ENCODE measurements at places on chromosomes 5 and 9.
A peak's percentile ranks its signal among the peaks of the same experiment; 100 is the strongest.

DNA sequence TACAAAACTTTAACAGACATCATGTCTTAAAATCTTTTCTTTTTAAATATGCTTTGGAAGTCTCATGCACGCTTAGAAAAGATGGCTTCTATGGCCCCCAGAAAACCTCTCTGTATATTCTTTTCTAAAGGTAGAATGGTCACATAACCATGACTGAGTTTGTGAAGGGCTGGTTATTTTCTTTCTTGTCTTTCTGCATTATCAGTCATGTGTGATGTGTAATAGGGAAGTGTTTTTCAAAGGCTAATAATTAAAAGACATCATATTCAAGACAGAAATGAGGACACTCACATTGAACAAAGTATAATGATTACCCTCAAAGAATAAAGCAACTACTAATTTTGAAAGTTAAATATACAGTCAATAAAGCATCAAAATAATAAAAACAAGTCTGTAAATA is 253.4 kb downstream of the TRPM3 start:
- DNase-seq: no peak

GRCh38 chr9:74497748-74498620 is 849 bp downstream of the RORB start:
- no peak for DNase-seq

GRCh38 chr5:15499528-15500324 is at the start of gene FBXL7:
Gene FBXL7, plus strand, starts transcription at chr5:15500180.
- no peak for DNase-seq

DNA sequence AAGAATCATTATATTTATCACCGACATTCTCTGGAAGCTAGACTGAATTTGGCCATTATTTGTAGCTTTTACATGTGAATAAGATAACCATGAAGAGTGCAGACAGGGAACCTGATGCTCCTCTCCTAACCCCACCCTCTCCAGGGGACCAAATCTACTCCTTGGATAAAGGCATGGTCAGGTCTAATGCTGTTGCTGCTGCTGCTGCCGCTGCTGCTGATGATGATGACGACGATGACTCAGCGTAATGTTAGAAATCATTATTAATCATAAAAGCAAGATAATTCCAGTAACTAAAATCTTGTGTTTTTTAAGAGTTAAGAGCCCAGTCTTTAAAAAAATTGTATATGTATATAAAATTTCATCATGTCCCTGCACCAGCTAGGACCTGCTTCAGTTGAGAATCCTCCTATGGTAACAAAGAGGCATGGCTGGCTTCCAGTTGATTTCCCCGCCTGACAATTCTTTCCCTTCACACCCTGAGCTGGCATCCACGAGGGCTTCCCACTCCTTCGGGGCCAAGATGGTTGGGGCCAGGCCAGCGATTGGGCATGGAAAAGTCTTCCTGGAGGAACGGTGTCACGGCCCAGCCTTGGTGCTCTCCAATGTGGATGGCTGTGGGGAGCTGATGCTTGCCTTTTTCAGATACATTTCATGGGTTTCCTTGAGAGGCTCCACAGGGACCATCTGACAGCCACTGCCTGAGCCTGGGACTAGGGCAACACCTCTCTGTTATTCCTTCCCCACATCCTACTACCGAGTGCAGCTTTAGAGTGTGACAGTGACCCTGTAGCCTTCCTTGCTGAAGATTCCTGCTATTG is 400.0 kb downstream of the CTNND2 start:
- DNase-seq: no peak

GRCh38 chr5:39337252-39337915 is 26.9 kb downstream of the C9 start:
- DNase-seq: no peak

DNA sequence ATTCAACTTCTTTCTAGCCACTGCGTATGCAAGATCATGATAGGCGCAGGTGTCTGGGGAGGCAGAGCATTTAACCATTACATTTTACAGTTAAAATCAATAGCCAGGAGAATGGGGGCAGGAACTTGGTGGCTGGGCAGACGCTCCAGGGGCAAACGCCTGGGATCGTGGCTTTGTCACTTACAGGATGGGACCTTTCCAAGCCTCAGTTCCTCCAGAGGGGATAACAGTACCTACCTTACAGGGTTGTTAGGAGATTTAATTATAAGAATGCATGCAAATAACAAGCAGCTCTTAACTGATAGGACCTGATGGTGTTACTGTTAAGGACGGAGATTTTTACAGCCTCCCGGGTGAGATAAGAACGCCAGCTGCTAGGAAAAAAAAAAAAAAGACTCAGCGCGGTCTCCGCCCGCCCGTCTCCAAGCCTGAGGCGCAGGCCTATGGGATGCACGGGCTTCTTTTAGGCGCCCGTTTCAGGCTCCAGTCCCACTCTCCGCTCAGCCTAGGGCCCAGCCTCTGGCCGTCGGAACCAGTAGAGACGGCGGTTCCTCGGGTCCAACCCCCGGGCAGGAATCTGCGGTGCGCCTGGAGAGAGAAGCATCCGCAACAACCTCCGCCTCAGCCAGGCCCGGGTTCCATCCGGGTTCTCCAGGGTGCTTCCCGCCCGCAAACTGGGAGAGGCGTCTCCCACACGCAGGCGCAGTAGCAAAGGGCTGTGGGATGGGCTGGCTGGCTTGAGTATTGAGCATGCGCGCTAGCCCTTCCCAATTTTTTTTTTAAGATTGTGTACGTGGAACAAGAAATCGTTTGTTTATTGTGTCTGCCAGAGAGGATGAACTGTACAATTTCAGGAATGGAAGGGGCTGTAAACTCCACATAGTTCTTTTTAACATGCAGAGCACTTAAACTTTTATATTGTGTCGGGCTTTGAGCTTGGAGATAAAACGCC is at the start of gene FAM200C:
FAM200C (minus strand) TSS at position 653 of the 952 bp plus-strand sequence. CDS start 4,564 bp downstream, outside the sequence.
- DNase-seq: peak; percentile 86

DNA sequence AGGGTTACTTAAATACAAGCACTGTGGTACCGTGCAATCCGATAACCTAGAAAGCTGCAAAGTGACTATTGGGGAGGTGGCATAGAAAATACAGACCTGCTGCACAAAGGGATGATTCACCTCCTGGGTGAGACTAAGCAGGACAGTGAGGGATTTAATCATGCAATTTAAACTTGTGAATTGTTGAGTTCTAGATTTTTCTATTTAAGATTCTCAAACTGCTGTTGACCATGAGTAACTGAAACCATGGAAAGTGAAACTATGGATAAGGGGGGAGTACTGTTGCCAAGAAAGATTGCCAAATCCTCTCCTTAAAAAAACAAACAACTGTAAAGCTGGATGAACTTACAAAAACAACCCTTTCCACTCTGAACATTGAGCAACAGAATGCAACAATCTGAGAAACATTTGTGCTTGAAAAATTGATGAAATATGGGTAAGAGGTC is 61.5 kb upstream of the NUDT12 start:
- peak; percentile 82 for DNase-seq

DNA sequence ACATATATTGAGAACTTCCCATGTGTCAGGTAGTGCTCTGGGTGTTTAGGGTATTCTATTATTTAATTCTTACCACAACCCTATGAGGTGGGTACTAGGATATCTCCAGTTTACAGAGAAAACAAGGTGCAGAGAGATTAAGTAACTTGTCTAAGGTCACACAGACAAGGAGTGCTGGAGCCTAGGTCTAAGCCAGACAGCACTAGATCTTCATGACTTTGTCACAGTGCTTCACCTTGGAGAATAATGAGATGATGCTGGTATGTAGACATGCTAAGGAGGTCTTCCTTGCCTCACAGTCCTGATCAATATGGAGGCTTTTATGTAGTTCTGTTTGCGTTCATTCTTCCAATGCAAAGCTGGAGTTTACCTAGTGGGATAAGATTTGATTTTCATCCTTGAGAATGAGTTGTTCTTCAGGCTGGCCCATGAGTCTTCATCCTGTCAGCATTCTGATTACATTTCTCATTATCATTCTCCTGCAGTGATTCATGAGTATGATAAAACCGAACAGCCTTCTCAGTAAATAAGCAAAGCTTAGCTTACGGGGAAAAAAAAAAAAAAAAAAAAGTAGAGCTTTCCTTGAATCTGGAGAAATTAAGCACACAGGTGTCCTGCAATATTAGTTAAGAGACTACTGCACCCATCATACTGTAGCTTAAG is 176.3 kb downstream of the C9orf152 start:
- no peak for DNase-seq

DNA sequence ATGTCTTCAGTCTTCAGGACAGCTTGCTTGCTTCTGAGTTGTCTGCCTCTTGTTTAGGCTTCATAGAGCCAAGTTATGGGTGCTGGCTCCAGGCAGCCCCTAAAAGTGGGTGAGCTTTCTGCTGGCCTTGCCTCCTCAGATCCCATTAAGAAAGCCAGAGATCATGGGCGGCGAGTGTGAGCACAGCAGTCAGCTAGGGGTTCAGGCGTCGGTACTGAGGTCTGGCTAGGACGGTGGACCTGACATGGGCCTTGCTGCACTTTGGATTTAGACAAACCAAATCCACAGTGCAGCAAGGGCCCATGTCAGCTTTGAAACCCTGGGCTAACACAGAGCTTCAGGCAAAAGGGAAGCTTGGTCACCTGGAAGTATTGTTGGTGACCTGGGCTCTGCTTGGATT is 17.6 kb downstream of the PSAT1 start:
- no peak for DNase-seq

GRCh38 chr5:95759634-95760033 is 28.5 kb downstream of the RHOBTB3 start:
- no peak for DNase-seq

- DNase-seq: no peak
These were observed 523.4 kb upstream of the ARRDC3 start for GRCh38 chr5:91906494-91906893.

DNA sequence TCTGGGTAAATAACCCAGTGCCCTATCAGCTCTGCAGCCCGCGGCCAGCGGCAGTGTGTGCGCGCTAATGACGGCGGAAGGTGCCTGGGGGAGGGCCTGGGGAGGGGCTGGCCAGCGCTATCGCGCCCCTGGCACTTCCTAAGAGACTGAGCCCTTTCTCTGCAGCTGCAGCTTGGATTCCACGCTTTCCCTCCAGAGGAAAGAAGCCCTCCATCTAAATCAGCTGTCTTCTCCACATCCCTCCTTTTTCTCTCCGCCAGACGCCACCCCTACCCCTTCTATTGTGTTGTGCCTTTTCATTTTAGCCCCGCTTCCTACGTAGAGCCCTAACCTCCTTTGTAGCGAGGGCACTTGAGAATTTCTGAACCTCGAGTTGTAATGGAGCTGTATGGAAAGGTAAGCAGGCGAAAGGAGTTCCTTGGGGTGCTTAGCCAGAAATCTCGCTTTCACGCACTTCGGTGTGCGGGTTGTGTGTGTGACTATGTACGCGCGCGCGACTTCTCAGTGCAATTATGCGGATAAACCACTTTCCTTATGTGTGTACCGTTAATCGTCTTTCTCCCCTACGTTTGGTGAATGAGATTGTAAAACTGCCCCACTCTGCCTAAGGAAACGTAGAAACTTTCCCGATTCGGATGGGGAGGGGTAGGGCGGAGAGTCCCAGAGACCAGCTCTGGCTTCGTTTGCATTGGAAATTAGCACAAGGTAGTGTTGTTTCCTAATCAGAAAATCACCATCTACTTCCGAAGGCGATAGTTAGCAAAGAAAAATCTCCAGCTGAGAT is 664 bp upstream of the RAB3C start:
- no peak for DNase-seq

- DNase-seq: no peak
These were observed 182.6 kb downstream of the CAAP1 start for GRCh38 chr9:26710008-26710407.

DNA sequence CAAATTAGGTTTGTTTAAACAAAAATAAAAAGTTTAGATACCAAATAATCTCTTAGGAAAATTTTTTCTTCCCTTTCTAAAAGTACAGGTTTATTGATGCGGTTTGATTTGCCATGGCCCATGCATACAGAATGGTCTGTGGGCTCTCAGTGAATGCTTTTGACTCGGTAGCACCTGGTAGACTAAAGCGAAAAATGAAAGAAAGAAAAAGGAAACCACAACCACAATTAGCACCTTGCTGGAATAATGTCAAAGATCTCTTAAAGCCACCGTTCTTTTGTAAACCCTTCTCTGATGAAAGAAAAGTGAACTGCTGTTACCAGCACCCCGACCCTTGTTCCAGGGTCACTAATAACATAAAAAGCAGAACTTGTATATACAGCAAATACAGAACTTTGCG is 157.9 kb downstream of the NFIB start:
- no peak for DNase-seq

- DNase-seq: no peak
These were observed 706.1 kb upstream of the CDH18 start for GRCh38 chr5:20694121-20694520.

DNA sequence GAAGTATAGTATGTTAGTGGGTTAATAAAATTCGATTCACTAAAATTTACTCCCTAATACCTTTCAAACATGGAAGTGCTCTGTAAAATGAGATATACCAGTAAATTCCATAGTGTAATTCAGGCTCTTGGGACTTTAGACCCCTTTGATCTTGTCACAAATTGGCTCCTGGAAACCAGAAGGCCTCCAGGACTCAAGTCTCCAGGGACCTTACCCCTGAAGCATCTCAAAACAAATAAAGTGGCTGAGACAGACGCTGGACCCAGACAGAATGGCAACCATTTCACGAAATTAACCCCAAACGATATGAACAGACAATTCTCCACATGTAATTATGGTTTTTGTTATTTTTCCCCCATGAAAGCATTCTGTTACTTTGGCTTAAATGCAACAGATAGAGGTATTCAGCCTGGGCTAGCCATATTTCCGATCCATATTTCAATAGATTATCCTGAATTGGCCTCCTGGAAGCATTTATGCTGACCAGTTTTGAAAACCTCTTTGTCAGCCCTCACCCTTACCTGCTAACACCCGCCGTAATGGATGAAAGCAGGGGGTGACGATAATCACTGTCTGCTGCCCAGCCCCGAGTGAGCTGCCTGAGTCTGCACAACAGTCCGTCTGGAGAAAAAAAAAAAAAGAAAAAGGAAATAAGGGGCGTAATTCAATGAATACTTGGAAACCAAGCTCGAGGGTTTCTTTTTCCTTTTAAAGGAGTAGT is 34.1 kb upstream of the EFNA5 start:
- DNase-seq: no peak

GRCh38 chr5:157519579-157520253 is 55.9 kb downstream of the ADAM19 start:
- DNase-seq: no peak

DNA sequence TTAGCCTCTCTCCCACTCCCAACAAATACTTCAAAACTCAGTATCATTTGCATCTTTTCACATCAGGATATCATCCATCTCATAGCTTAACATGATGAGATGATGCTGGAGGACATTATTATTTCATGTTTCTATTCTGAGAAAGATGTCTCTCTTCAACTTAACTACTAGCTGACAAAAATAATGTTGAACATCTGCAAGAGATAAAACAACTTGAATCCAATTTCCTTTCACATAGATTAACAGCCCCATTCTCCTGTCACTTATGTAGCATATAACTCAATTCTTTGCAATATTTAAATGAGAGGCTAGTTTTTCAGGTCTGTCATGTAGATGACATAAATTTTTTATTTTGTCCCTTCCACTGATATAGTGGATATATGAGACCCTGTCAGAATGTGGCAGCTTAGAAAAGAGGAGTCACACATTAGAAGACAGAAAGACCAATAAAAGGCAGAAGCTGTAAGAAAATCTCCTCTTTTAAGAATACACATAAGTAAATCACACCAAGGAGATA is 239.2 kb upstream of the KIF2A start:
- no peak for DNase-seq

GRCh38 chr9:131290036-131290766 is 678 bp downstream of the PLPP7 start:
- no peak for DNase-seq

- DNase-seq: no peak
These were observed 2.8 kb upstream of the PARP8 start for GRCh38 chr5:50663636-50664035.

- DNase-seq: no peak
These were observed 12.0 kb upstream of the PCSK5 start for GRCh38 chr9:75878488-75878860.

- DNase-seq: no peak
These were observed 29.7 kb upstream of the MEIKIN start for GRCh38 chr5:131974956-131975726.

All from astrocyte of the cerebellum (primary cell).